ENCODE measurements at places on chromosomes 13 and 19.

DNA sequence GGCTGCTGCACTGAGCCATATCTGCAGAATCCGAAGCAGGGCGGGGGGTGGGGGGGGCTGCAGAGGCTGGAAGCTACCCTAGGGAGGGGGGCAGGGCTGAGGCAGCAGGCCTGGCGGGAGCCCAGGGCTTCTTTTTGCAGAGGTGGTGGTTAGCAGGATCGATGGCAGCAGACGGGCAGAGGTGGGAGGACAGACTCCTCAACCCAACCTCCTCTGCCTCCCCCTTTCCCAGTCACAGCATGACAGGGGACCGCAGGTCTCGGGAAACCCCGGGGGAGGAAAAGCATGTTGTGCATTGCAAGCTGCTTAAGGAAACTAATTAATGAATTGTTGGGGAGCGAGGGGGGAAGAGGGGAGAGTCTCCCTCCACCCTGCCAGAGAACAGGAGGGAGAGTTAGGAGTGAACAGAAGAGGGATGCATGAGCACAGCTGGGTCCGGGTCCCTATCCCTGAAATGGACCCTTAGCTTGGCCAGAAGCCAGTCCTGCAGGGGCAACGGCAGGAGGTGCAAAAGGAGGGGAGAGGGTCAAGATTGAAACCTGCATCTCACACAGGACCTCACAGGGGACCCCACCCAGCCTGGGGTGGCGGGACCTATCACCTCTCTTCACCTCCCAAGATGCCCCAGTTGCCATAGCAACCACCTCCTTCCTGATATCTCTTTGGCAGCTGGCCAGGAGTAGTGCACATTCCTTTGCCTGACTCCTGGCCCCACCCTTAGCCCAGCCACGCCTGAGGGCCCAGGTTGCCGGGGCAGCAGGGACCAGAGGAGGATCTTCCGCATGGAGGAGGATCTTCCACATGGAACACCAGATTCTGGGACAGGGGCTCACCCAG lies 1.8 kb downstream of the FXYD7 start:
- no peak for DNase-seq

DNA sequence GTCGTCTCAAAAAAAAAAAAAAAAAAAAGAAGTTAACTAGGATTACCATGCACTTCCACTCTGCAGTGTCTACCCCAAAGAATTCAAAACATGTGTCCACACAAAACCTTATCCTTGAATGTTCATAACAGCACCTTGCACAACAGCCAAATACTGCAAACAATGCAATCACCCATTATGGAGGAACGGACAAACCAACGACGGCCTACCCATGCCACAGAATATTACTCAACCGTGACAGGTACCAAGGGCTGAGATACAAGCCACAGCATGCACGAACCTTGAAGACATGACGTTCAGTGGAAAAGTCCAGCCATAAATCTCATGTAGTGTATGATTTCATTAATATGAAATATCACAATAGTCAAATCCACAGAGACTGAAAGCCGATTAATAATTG lies 3.0 kb upstream of the SHISA7 start:
- no peak for DNase-seq

GRCh38 chr19:7480222-7480969 lies 8.4 kb downstream of the PEX11G start:
- no peak for DNase-seq

GRCh38 chr19:31900991-31901390 lies 444.4 kb upstream of the ZNF507 start:
- DNase-seq, result no peak

DNA sequence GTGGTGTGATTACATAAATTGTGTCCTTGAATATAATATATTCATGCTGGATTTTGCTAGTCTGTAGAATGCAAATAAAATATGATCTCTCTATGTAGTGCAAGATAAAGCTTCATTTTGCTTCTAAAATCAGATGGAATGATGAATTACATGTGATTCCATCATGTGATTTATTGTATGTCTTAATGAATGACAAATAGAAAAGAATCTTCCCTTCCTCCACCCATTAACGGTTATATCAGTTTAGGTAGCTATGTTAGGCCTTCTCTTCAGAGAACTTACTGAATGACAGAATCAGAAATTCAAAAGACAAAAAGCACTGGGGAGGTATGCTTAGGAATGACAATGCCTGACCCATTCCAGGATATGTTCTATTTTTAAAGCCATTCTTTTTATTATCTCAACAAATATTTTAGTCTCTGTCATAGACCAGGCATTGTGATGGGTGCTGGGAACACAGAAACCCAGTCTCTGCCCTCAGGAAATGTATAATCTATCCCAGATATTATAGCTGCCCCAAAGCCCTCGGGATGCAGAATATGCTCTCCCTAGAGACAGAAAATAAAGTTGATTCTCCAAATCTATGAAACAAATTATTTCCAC lies 90.6 kb downstream of the TEX26 start:
- DNase-seq, result no peak

GRCh38 chr13:49749848-49750247 lies 42.6 kb downstream of the KPNA3 start:
- no peak for DNase-seq

DNA sequence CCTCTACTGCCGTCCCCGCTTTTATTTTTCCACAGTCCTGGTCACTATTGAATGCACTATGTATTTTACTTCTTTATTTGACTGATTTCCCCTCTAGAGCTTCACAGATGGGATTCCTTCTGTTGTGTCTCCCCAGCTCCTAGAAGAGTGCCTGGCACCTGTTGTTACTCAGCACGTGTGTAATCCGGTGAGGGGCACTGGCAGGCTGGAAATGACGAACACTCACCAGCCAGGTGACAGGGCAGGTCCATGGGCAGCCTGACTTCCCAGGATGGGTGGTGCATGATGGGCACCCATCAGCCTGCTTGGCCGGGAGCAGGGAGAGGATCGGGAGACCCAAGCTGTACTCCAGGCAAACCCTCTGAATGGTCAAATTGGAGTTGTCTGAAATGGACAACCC lies 67.2 kb downstream of the CEBPG start:
- DNase-seq, result no peak

DNA sequence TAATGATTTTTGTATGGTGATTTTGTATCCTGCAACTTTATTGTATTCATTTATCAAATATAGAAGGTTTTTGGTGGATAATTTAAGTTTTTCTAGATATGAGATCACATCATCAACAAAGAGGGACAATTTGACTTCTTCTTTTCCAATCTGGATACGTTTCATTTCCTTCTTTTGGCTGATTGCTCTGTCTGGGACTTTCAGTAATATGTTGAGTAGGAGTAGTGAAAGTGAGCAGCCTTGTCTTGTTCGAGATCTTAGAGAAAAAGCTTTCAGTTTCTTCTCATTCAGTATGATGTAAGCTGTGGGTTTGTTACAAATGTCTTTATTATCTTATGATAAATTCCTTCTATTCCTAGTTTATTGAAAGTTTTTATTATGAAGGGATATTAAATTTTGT lies 352.0 kb upstream of the DACH1 start:
- DNase-seq, result no peak

GRCh38 chr19:3855320-3855719 lies 13.5 kb downstream of the ZFR2 start:
- DNase-seq, result no peak

DNA sequence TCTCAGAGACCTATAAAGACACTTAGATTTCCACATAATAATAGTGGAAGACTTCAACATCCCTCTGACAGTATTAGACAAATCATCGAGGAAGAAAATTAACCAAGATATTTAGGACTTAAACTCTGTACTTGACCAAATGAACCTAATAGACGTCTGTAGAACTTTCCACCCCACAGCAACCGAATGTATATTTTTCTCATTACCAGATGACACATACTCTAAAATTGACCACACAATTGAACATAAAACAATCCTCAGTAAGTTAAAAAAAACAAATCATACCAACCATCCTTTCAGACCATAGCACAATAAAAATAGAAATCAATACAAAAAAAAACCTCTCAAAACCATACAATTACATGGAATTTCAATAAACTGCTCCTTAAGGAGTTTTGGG lies 201.0 kb downstream of the POSTN start:
- DNase-seq, result no peak

GRCh38 chr13:110644892-110645521 lies 29.7 kb downstream of the NAXD start:
- DNase-seq, result no peak

- DNase-seq, result no peak
These were observed 25.3 kb upstream of the FBXO27 start for GRCh38 chr19:39057615-39058014.

DNA sequence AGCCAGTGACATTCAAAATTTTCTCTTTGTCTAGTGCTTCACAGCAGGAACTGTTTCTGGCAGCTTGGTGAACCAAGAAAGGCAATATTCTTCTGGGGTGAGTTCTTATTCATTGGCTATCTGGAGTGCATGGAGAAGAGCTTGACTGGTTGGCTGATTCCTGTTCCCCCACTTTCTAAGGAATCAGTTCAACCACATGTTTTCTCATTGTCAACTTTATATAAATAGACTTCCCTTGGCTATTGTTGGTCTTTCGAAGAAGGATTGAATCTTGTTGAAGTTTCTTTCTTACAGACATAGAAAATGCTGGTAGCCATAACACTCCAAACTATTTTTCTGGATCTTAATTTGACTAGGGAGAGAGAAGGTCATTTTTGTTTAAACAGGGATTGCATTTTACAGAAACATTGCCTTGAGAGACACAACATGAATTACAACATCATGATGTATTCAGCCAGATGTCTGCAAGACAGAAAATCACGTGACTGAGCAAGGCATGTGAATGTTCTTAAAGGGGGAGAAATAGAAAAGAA lies 85.2 kb downstream of the EDNRB start:
- DNase-seq, result no peak

- DNase-seq, result no peak
These were observed 81.2 kb downstream of the TBC1D4 start for GRCh38 chr13:75400775-75401174.

DNA sequence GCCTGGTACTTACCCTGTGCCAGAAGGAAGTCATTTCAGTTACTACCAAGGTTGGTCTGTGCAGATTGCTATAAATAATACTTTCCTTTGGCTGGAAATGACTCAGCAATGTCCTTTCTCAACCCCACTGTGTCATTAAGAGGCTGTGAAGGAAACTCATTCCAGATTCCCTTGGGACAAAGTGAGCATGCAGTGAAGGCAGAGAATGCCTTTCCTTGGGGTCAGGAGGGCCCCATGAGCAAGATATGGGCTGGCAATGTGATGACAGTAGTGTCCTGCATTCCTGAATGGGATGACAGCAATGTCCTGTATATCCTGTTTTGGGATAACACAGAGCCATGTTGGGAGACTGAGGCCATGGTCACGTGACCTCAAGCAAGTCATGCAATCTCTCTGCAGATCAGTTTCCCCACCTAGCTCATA lies 213.1 kb upstream of the TMTC4 start:
- DNase-seq, result no peak

GRCh38 chr13:51276636-51277035 lies 54.4 kb downstream of the FAM124A start:
- DNase-seq, result no peak

DNA sequence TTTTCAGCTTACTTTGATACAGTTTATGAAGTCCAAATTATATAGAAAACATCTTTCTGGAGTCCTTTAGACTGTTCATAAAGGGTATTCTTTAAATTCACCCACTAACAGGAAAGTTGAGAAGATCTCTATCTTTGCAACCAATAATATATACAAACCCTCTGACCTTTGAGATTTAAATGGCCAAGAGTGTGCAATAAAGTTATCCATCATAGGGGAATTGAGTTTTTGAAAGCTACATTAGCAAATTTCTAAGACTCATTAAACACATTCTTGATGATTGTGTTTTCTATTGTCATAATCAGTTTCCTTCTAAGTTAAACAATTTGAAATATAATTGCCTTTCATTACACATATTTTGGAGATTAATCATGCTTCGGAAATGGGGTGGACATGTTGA lies 15.9 kb downstream of the FLT1 start:
- DNase-seq, result no peak

- DNase-seq, result no peak
These were observed 3.7 kb downstream of the PSG9 start for GRCh38 chr19:43265664-43266025.

DNA sequence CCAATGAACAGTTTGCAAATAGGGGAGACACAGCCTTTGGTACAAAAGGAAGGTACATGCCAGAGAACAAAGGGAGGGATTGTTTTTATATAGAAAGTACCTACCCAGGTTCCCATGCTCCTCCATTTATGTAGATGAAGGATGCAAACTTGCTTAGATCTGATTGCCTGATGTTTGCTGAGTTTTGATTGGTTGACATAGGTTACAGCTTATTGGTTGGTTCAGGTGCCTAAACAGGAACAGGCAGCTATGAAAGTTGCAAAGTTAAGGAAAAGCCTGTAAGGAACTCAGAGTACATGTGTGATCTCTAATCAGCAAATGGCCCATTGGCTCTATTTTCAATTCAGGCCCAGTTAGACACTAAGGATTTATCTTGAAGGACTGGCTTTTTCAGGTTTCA lies 6.5 kb upstream of the NAA16 start:
- no peak for DNase-seq

- no peak for DNase-seq
These were observed 267.3 kb downstream of the RFC3 start for GRCh38 chr13:34085204-34085603.

DNA sequence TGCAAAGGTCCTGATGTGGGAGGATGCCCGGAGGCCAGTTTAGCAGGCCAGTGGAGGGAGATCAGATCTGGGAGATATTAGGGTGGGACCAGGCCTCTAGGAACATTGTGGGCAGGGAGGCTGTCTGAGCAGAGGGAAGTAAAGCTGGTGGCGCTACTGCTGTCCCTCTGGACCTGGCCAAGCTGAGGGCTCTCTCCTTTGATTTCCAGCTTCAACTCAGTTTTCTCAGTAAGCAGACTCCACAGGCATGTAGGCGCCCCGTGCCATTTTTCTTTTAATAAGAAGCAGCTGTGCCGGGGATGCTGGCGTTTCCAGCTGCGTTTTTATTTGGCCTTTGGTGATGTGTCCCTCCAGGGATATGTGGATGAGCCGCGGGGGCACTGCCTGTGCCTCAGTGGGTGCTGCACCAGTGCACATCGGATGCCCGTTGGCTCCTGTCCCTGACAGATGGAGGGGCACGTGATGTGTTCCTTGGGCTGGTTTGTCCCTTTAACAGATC lies 6.7 kb downstream of the DNM2 start:
- DNase-seq, result no peak

DNA sequence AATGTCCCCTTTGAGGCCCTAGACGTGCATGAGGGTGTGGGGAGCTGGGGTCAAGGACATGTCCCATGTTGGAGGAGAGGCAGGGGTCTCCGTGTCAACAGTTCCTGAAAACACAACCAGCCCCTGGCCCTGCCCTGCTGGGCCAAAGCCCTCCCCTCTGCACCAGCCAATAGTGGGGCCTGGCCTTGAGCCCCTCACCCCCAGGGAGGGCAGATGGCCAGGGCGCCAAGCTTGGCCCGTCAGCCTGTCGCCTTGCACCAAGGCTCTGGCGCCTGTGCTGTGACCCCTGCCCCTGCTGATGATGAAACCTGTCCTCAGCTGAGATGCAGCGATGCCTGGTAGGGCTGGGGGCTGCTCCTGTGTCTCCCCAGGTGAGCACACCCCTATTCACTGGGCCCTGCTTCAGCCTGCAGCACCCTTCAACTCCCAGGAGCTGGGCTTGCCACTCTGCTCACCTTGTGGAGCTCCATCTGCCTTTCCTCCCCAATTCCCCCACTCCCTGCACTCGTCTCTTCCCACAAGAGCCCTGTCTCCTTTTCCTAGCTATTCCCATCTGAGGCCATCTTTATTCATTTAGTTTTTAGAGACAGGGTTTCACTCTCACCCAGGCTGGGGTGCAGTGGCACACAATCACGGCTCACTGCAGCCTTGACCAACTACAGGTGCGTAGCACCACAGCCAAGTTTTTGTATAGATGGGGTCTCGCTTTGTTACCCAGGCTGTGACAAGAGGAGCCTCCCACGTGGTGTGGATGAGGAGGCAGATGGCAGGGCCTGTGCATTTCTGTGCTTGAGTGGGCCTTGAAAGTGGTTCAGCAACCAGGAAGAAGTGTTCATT lies 2.1 kb upstream of the HAMP start:
- no peak for DNase-seq

Measured in right renal pelvis (tissue), 4 donors.